ENCODE measurements at places on chromosomes 3 and 15. TPM values are rescaled to one million over a fixed set of nuclear protein-coding genes. Genes with fewer than 3 reads are reported as not detected.

DNA sequence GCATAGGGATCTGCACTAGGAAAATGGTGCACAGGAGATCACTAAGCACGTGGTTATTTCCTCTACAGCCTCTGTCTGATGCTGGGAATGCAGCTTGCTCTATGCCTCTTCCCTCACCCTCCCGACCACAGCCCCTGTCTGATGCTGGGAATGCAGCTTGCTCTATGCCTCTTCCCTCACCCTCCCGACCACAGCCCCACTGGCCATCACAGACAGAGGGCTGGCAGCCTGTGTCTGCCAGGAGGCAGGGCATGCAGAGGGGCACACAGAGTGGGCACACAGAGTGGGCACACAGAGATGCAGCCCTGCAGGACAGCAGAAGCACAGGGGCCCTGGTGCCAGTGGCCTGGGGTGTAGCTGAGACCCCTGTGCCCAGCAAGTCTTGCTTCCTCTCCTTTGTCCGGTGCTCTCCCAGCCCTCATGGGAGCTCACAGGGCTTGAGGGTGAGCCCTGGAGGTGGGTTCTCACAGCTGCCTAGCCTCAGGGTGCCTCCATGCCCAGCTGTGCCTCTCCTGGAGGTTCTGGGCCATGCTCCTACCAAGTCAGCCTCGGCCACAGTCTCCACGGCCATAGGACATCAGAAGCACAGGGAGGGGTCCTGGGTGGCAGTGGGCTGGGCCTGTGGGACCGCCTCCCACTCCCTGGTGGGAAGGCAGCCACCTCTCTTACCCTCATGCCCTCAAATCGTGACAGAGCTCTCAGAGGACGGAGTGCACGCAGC, 65.8 kb downstream of the EXOG start:
- DNase-seq: no peak

SLC24A5 gene
- not detected for total RNA-seq

- no peak for DNase-seq
Measured at GRCh38 chr3:94737116-94737515, 674.3 kb downstream of the NSUN3 start.

DNA sequence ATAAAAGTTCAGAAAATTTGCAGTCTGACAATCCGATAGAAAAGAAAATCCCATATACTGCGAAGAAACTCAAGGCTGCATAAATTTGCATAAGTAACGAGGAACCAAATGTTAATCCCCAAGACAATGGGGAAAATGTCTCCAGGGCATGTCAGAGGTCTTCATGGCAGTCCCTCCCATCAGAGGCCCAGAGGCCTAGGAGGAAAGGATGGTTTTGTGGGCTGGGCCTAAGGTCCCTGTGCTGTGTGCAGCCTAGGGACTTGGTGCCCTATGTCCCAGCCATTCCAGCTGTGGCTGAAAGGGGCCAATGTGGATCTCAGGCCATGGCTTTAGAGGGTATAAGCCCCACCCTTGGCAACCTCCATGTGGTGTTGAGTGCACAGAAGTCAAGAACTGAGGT, 21.3 kb upstream of the CCR4 start:
- no peak for DNase-seq

DNA sequence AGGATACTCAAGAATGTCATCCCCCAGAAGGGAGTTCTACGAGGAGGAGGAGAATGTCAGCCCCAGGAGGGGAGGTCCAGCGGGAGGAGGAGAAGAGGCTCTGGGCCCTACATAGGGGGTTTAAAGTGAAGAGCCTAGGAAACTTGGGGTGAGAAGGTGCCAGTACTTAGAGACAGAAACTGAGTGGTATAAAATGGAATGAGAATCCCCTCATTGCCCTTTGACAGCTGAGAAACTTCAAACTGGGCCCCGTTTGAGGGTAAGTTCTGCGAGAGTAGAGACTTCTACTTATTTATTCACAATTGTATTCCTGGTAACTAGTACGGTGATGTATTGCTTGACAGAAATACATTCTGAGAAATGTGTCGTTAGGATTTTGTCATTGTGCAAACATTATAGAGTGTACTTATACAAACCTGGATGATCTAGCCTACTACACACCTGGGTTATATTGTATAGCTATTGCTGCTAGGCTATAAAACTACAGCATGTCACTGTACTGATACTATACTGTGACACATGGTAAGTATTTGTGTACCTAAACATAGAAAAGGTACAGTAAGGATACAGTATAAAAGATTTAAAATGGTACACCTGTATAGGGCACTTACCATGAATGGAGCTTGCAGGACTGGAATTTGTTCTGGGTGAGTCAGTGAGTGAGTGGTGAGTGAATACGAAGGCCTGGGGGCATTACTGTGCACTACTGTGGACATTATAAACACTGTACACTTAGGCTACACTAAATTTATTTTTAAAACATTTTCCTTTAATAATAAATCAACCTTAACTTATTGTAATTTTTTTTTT, 62.0 kb downstream of the TSC22D2 start:
- DNase-seq: no peak

ADGRG7 gene
- 0.68 TPM for total RNA-seq

DNA sequence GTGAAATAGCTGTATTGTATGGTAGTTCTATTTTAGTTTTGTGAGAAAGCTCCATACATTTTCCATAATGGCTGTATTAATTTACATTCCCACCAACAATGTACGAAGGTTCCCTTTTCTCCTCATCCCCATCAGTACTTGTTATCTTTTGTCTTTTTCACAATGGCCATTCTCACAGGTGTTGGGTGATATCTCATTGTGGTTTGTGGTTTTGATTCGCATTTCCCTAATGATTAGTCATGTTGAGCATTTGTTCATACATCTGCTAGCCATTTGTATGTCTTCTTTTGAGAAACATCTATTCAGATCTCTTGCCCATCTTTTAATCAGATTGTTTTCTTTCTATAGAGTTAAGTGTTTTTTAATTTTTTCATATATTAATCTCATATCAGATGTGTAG, 931.9 kb downstream of the IGSF11 start:
- no peak for DNase-seq
